ENCODE measurements at places on chromosomes 6 and 20.

DNA sequence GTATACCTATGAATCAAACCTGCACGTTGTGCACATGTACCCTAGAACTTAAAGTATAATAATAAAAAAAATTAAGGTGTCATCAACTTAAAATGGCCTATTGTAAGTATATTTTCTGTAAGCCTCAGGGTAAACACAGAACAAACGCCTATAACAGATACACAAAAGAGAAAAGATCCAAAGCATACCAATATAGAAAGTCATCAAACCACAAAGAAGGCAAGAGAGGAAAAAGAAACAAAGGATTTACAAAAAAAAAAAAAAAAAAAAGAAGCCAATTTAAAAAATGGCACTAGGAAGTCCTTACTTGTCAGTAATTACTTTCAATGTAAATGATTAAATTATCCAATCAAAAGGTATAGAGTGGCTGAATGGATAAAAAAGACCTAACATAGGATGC lies 24.6 kb upstream of the ASF1A start:
- DNase-seq = no peak

GRCh38 chr20:50758992-50759391 lies 27.6 kb downstream of the PARD6B start:
- no peak for DNase-seq

DNA sequence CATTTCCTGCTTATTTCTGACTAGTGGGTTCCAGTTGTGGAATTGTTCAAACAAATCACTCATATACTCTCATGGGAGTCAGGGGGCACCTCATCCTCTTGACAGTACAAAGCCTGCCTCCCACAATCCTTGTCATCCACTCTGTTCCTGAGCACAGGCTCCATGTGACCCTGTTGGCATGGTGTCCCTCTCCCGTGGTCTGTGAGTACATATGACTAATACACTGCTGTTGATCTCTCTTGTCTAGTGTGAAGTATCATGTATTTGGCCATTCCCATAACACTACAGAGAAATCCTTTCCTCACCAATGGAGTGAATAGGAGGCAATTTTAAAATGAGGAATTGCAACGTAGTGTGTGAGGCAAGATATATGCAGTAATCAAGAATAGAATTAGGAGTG lies 185.3 kb downstream of the OGFRL1 start:
- no peak for DNase-seq

DNA sequence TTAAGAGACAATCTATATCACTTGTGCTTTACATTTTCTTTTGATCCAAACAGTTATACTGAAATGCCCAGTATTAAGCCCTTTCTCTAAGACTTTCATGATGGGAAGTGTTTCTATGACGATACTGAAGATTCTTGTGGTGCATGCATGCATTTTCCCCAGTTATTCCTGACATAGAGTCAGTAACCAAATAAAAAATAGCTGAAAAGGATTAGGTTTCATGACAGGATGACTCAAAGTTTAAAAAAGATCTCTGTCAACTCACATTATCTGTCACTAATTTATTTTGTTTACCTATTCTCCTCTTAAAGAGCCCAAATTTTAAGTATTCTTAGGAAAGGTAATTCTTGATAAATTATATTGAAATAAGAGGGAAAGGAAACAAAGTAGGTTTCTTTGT lies 98.4 kb downstream of the SESN1 start:
- no peak for DNase-seq

DNA sequence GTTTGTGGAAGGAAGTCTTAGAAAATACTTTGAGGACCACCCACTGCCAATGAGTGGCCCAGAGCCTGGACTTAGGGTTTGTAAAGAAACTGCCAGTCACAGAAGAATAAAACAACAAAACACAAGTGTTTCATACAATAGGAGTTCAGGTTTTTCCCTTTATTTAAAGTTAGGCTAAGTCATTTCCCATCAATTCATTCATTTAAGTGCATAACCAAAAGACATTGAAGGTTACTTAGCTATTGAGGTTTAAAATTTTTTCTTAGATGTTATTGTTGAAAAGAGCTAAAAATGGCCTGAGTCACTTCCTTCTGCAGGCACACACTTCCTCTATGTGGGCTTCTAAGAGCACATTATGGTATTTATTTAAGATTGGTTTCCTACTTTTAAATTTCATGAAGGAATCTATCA lies 54.2 kb downstream of the ARMC2 start:
- DNase-seq = no peak

Data from stimulated activated CD8-positive, alpha-beta memory T cell treated with anti-CD3 and anti-CD28 coated beads, Interleukin-7, amount 100 ng/mL, for 1 hour (primary cell).